ENCODE measurements at places on chromosomes 3 and 15. TPM values are rescaled to one million over a fixed set of nuclear protein-coding genes. Genes with fewer than 3 reads are reported as not detected.

The EIF4A2 gene
- 502 TPM for total RNA-seq

The ADIPOQ gene
- not detected for total RNA-seq

The PCSK6 gene
- total RNA-seq = 4.7 TPM

The ADAMTS9 gene
- not detected for total RNA-seq

The SENP2 gene
- 37.8 TPM for total RNA-seq

The BSN gene
- total RNA-seq = 0.09 TPM

The TAGLN3 gene
- total RNA-seq = 0.33 TPM

Measured in activated CD4-positive, alpha-beta T cell treated with anti-CD3 and anti-CD28 coated beads, Interleukin-2, amount 10 ng/mL, durations not matched to agents 24 days and 14 days (primary cell).